ENCODE measurements at places on chromosomes 3 and 15. TPM values are rescaled to one million over a fixed set of nuclear protein-coding genes. Genes with fewer than 3 reads are reported as not detected.

SPINT1 gene
- total RNA-seq = 3.8 TPM

DNA sequence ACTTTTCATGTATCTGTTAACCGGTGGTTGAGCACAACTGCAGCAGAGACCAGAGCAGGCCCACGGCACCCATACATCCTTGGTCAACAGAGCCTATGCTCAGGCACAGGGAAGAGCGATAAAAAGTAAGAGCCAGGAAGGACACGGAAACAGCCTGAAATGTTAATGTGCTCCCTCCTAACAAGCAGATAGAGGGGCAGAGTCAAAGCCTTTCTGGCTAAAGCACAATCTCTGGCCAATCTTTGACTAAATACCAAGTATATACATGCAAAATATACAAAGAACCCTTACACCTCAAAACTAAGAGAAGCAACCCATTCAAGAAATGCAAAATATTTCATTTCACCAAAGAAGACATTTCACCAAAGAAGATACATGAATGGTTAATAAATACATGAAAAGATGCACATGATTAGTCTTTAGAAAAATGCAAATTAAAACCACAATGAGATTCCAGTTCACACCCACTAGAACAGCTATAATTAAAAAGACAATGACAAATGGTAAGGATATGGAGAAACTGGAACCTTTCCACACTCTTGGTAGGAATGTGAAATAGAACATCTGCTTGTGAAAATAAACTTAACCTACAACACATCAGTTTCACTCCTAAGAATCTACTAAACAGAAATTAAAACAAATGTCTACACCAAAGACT is 88.0 kb downstream of the OSBPL10 start:
- no peak overlapping the region for H3K27ac ChIP-seq
- DNase-seq = no peak
- H3K27me3 ChIP-seq = no peaks in the 10 kb centered on the region

DNA sequence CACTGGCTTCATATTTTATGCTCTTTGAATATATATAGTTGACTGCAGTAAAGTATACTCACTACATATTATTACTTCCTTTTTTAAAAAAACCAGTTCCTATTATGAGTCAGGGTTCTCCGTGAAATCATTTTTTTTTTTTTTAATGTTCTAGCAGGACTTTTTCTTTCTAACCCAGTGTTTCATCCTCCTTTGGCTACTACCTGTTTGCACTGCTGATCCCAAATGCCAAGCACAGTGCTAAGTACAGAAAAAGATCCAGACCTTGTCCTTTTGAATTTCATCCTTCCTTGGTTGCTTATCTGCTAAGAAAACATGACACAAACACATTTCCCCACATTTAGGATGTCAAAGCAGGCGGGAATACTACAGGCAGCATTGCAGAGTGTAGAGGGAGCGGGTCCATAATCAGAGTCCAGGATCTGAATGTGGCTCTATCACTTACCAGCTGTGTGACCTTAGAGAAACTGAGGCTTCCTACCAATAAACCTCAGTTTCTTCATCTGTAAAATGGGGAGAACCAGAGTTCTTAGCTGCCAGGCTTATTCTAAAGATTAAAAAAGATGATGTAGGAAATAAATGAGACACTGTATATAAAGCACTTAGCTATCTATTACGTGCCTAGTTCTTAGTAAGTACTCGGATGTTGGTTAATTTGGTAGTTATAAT is 37.2 kb upstream of the ANPEP start:
- no peak overlapping the region for H3K4me3 ChIP-seq
- no peaks in the 10 kb centered on the region for H3K4me1 ChIP-seq
- no peak overlapping the region for H3K27ac ChIP-seq
- H3K27me3 ChIP-seq = no peaks in the 10 kb centered on the region

CYP1A2 gene
- total RNA-seq = not detected

- H3K36me3 ChIP-seq = no peaks in the 10 kb centered on the region
- no peak overlapping the region for H3K4me3 ChIP-seq
- no peak overlapping the region for H3K27ac ChIP-seq
- H3K27me3 ChIP-seq = no peaks in the 10 kb centered on the region
- DNase-seq = no peak
- H3K4me1 ChIP-seq = no peaks in the 10 kb centered on the region
Measured at GRCh38 chr3:115768661-115769060, 145.4 kb downstream of the GAP43 start.

SLC25A38 gene
- 46.0 TPM for total RNA-seq

- H3K36me3 ChIP-seq = no peaks in the 10 kb centered on the region
- no peak for DNase-seq
- no peaks in the 10 kb centered on the region for H3K4me1 ChIP-seq
- H3K4me3 ChIP-seq = no peak overlapping the region
- H3K27me3 ChIP-seq = no peaks in the 10 kb centered on the region
Measured at GRCh38 chr3:72720566-72720965, 127.7 kb downstream of the SHQ1 start.

- no peak overlapping the region for H3K4me3 ChIP-seq
- H3K4me1 ChIP-seq = peaks cover 4% of the 10 kb centered on the region
- no peak overlapping the region for H3K27ac ChIP-seq
- DNase-seq = peak; percentile 31
- H3K36me3 ChIP-seq = no peaks in the 10 kb centered on the region
- no peaks in the 10 kb centered on the region for H3K27me3 ChIP-seq
Measured at GRCh38 chr3:150184426-150185071, 213.9 kb upstream of the PFN2 start.

HRG gene
- total RNA-seq = not detected

DNA sequence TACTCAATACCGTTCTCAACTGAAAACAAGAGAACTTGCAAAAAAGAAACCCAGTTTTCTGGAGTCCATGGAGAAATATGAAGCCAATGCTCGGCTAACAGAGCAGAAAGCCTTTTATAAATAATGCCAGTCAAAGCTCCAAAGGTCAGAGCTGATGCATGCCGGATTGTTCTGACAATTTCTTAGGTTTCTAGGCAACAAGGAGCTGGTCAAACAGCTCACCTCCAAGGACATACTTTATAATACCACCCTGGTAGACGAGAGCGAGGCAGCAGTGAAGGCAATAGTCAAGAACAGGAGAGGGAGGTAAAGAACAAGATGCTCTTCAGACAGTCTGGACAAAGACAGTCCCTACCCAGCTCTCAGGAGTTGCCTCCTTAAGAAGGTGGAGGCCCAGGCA is 111.1 kb downstream of the UBE3A start:
- H3K4me1 ChIP-seq = no peaks in the 10 kb centered on the region
- H3K36me3 ChIP-seq = no peaks in the 10 kb centered on the region
- DNase-seq = no peak
- H3K27me3 ChIP-seq = no peaks in the 10 kb centered on the region

DNA sequence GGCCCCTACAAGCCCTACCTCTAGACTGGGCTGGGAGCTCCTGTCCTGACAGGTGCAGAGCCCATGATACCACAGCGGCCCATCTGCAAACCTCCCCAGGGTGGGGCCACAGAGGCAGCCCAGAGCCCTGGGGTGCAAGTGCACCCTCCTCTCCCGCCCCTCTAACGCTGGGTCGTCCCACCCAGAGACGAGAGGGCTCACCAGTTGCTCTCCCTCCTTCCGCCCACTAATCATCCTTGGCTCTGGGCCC is 742 bp downstream of the TNK2 start:
- peak; percentile 29 for DNase-seq
- H3K27me3 ChIP-seq = no peaks in the 10 kb centered on the region
- H3K36me3 ChIP-seq = no peaks in the 10 kb centered on the region
- peak overlapping the region; percentile 85 for H3K27ac ChIP-seq
- peaks cover 56% of the 10 kb centered on the region for H3K4me1 ChIP-seq
- H3K4me3 ChIP-seq = peak overlapping the region; percentile 81

GOLGA8K gene
- total RNA-seq = 0.36 TPM

All from CD4-positive, alpha-beta memory T cell (primary cell).